Activated T-helper 1 cell treated with Interleukin-2 at 50 U/mL for 16 hours (primary cell): ENCODE measurements at places on chromosomes 11 and 22.

GRCh38 chr22:24419475-24419850 lies 7.9 kb upstream of the ADORA2A start:
- DNase-seq = no peak

- no peak for DNase-seq
Measured at GRCh38 chr11:83508804-83509203, 222.6 kb upstream of the CCDC90B start.

DNA sequence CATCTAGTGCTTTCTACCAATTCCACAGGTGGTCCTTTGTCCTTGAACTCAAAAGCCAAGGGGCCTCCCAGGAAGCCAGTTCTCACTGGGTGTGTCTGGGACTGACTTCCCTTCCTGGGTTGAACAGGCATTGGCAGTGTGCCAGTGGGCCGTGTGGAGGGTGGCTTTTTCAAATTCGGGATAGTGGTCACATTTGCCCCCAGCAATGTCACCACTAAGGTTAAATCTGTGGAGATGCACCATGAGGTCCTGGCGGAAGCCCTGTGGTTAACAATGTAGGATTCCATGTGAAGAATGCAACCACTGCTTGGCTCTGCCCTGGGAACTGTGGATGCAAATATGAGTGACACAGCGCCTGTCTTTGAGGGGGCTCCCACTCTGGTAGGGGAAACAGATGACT lies 53.2 kb upstream of the MTNR1B start:
- DNase-seq = no peak

- DNase-seq = no peak
Measured at GRCh38 chr11:6674862-6675261, 8.3 kb downstream of the MRPL17 start.

DNA sequence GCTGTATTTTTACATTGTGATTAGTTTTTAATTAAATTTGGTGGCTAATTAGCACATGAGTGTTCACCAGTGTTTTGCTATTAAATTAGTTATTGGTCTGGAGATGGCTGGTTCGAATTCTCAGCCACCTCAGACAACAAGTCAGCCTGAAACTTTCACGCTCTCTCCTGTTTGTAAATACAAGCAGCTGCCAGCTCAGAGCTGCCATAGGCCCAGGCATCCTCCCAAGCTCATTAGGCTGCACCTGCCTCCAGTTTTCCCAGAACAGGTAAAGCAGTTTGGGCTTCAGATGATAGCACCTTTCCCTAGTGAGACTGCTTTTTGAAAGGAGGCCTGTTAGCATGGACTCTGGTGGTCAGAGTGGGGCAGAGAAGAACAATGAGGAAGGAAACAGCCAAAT lies 156.8 kb downstream of the NAV2 start:
- no peak for DNase-seq

GRCh38 chr11:8967184-8967583 lies 2.9 kb upstream of the TMEM9B start:
- DNase-seq = no peak

DNA sequence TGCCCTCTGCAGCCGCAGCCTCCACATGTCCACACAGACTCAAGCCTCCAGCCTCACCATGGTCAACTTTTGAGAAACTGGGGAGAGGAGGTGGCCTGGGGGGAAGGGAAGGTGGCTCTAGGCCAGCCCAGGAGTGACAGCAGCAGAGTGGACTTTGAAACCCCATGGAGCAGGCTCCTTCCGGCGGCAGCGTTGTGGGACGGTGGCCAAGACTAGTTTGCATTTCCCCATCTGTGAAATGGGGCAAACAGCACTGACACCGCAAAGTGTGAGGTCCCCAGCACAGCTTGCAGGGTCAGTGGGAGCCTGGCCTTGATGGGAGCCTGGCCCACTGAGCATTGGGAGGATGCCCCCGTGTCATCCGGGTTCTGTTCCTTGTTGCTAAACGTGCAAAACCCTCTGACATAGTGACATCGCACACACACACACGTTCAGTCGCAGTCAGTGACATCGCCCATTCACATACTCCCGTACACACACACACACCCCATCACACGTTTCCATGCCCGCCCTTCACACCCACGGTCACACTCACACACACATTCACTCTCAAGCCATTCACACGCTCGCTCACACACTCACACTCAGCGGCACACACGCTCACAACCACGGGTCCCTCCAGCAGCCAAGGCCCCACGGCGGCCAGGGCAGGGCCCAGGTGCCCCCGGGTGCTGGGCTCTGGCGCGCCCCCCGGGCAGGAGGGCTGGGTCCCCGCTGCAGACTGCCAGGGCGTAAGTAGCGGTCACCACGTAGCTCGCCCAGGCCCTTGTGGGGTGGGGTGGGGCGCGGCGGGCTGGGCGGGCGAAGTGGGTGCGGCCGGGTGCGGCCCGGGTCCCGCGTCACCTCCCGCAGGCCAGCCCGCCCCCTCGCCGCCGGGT lies 585 bp downstream of the CYB5R3 start:
- DNase-seq = no peak
